Activated T-helper 1 cell treated with Interleukin-2 at 50 U/mL for 16 hours (primary cell): ENCODE measurements at places on chromosomes 1 and 21.

- DNase-seq: no peak
Observed at GRCh38 chr1:3653286-3653618, 936 bp downstream of the TP73 start.

GRCh38 chr1:62800281-62800680 lies 16.3 kb downstream of the ATG4C start:
- DNase-seq: no peak

- no peak for DNase-seq
Observed at GRCh38 chr1:101873672-101874071, 123.1 kb downstream of the OLFM3 start.

DNA sequence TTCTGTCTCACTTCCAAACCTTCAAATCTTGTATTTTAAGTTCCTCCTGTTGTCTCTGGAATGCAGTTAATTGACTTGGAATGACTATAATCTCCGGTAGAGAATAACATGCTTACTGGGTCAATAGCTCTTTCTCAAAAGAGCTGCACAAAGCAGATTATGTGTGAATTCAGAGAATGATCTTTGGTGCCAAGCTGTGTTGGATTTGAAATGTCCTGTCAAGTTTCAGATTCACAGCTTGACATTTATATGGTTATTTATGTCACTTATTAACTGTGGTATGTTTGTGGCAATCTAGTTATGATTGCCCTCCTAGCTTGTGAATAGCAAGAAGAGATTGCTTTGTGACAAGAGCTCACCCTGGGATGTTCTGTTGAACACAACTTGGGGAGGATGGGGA lies 128.3 kb upstream of the KCNE2 start:
- no peak for DNase-seq

DNA sequence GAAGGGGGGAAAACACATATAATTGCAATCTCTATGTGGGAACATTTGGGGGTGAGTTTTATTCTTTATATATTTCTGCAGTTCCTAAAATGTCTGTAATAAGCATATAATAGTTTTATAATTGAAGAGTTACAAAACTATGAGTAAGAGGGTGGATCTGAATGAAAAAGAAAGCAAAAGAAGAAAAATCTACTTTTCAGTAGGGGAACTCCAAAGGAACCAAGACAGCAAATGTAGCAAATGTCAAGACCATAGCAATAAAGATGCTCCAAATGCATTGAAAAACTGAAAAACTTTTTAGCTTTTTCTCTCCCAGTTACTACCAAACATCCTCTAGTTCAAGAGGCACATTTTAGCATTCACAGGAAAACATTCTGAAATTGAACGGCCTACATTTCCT lies 434.8 kb downstream of the LMO4 start:
- no peak for DNase-seq

DNA sequence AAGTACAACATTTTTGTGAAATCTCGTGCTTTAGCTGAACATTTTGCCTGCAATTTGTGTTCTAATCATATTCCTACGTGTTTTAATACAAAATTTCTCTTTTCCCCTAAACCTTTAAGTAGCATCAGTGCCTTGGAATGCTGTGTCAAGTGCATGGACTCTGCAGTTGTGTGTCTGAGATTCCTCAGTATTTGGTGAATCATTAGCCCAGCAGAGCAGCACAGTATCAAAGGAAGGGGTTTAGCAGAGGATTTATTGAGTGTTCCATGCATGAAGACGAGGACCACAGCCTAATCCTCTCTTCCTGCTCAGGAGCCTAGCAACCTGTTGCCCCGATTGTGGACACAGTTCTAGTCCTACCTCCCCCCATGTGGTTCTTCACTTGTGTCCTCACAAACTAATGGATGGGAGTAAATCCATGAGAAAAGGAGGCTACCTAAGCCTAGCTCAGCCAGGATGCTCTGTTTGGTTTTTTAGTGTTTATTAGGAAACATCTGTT lies 29.3 kb upstream of the PCP4 start:
- DNase-seq: no peak

GRCh38 chr1:18118078-18118477 lies 10.5 kb downstream of the IGSF21 start:
- DNase-seq: no peak

GRCh38 chr21:41851090-41851790 lies 27.9 kb downstream of the PRDM15 start:
- DNase-seq: no peak

- DNase-seq: no peak
Observed at GRCh38 chr1:30125021-30125820, 598.2 kb downstream of the MATN1 start.

- DNase-seq: no peak
Observed at GRCh38 chr1:193066606-193067005, 7.2 kb downstream of the RO60 start.

- peak; percentile 41 for DNase-seq
Observed at GRCh38 chr1:110554871-110555801, 36.2 kb upstream of the KCNA10 start.

- DNase-seq: no peak
Observed at GRCh38 chr1:67564193-67564592, 120.8 kb upstream of the GADD45A start.

DNA sequence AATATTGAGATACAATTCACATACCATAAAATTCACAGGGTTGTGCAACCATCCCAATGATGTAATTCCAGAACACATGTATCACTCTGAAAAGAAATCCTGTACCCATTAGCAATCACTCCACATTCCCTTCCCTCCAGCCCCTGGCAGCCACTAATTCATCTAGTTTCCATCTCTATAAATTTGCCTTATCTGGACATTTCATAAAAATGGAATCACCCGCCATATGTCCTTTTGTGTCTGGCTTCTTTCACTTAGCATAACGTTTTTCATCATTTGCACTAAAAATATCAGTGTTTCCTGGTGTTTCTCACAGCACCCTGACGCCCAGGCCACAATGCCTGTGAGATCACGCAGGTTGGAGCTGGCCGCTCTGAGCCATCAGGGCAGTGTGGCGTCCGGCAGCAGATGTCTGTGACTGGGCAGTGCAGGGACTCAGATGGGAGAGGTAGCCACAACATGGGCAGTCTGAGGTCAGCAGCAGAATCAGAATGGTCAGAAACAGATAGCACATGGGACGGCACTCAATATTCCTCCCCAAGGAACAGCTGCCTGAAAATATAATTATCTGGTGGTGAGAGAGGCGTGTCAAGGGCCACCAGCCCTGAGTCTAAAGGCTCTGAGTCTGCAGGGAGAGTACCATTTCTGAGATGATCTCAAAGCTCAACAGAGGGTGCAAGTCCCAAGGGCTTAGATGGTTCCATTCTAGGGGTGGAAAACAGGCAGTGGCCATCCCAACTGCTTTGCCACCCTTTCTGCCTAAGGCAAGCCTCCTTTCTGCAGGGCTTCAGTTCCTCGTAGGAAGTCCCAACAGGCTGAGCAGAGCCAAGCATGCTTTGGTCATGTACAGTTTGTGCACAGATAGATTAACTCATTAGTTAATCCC lies 129.4 kb upstream of the EDN2 start:
- no peak for DNase-seq

DNA sequence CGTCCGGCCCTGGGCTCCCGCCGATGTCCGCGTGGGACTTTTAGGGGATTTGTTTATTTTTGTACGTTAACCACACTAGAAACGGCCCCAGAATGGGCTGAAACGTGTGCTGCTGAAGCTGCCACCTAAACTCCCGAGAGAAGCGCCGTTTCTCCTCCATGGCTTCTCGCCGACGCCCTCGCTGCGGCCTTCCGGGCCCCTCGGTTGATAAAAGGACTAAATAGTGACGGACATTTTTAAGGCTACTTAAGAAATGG lies 678 bp upstream of the PTTG1IP start:
- no peak for DNase-seq

- no peak for DNase-seq
Observed at GRCh38 chr1:189654906-189655305, 822.8 kb downstream of the BRINP3 start.

GRCh38 chr1:27726173-27727044 lies 648 bp downstream of the FAM76A start:
- DNase-seq: peak; percentile 15

- no peak for DNase-seq
Observed at GRCh38 chr21:27498025-27498424, 531.1 kb upstream of the ADAMTS5 start.
